ENCODE measurements at places on chromosomes 7 and 10. TPM values are rescaled to one million over a fixed set of nuclear protein-coding genes. Genes with fewer than 3 reads are reported as not detected.

Gene AGAP9
- total RNA-seq: 1.4 TPM

Gene HGF
- 5.8 TPM for total RNA-seq

Gene ARMC3
- total RNA-seq: not detected

Gene ANKRD30A
- not detected for total RNA-seq

Gene ACTL6B
- total RNA-seq: not detected

Gene SBDS
- 126 TPM for total RNA-seq

Gene SHTN1
- total RNA-seq: 19.3 TPM

Gene SPRN
- not detected for total RNA-seq

Gene RHOBTB1
- total RNA-seq: 52.3 TPM

DNA sequence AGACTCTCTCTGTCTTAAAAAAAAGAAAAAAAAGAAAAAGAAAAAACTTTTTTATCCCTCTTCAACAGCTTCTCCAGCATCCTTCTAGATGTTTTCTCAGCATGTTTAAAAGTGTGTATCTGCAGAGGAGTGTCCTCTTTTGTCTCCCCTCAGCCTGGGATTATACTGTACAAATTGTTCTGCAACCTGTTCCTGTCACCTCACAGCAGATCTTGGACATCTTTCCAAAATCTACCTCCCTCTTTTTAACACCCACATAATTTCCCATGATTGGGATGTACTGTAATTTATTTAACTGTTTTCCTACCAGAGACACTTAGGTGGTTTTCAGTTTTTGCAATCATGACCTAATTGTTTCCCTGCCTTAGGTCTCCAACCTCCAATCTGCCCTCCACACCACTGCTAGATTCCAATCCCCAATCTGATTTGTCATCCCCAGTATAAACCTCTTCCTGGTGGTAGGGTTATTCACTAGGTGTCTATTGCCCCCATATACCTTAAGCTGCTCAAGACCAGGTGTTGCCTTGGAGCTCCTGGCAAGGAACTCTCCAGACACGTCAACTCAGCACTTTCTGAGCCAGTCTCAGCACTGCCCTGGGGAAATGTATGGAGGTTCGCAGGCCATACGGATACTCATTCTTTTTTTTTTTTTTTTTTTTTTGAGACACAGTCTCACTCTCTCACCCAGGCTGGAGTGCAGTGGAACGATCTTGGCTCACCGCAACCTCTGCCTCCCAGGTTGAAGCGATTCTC lies 17.6 kb upstream of the DDIT4 start:
- H3K27me3 ChIP-seq: no peaks in the 10 kb centered on the region
- no peaks in the 10 kb centered on the region for H3K36me3 ChIP-seq
- H3K27ac ChIP-seq: peak overlapping the region; percentile 94
- no peak overlapping the region for H3K4me3 ChIP-seq
- peaks cover 74% of the 10 kb centered on the region for H3K4me1 ChIP-seq

GRCh38 chr10:96374639-96374984 lies 15.8 kb upstream of the OPALIN start:
- H3K27ac ChIP-seq: no peak overlapping the region
- no peak for DNase-seq
- H3K36me3 ChIP-seq: no peaks in the 10 kb centered on the region

DNA sequence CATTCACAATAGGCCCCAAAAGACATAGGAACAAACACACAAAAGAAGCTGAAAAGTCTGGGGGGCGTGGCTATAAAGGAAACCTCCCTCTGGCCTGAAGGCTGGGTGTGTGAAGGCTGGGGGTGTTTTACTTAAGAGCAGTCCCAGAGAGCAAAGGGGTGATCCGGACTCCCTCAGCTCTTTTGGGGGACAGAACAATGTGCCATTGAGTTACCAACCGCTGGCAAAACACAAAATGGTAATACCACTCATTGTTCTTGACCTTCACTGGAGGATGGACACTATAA lies 189.0 kb downstream of the COBL start:
- DNase-seq: no peak
- H3K27me3 ChIP-seq: no peaks in the 10 kb centered on the region
- H3K4me3 ChIP-seq: no peak overlapping the region

DNA sequence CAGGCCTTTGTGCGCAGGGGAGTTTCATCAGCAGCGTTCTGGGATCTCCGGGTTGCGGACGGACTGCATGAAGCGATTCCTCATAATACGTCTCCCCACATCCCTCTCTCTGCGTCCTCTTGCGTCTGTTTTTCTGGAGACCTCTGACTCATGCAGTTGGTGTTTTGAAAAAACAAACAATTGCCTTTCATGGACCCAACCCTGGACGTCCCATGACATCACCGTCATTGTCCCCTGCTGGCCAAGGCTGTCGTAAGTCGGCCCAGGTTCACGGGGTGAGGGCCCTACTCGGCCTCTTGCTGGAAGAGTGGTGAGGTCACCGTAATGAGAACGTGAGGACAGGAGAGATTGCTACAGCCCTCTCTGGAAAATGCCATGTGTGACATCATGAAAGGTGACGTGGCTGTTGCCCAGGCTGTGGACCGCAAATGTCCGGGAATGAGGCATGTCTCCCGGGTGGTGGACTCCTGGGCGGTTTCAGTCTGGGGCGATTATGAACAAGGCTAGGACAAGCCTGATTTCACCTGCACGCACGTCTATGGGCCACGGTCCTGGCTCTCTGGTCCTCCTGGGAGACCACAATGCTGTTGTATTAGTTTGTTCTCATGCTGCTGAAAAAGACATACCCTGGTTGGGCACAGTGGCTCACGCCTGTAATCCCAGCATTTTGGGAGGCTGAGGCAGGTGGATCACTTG lies 9.8 kb upstream of the MAFK start:
- H3K27me3 ChIP-seq: no peaks in the 10 kb centered on the region
- H3K27ac ChIP-seq: no peak overlapping the region
- H3K4me1 ChIP-seq: no peaks in the 10 kb centered on the region
- DNase-seq: no peak
- H3K36me3 ChIP-seq: no peaks in the 10 kb centered on the region
- H3K4me3 ChIP-seq: no peak overlapping the region

- H3K4me3 ChIP-seq: no peak overlapping the region
- DNase-seq: no peak
- no peaks in the 10 kb centered on the region for H3K36me3 ChIP-seq
- H3K27me3 ChIP-seq: no peaks in the 10 kb centered on the region
These were observed 37.6 kb downstream of the ANK3 start for GRCh38 chr10:60352105-60352504.

GRCh38 chr10:75396631-75397495 lies 4.7 kb downstream of the ZNF503 start:
- H3K4me1 ChIP-seq: peaks cover 5% of the 10 kb centered on the region
- peaks cover 6% of the 10 kb centered on the region for H3K36me3 ChIP-seq

GRCh38 chr7:148622887-148623585 lies 32.5 kb downstream of the C7orf33 start:
- H3K4me1 ChIP-seq: no peaks in the 10 kb centered on the region
- H3K36me3 ChIP-seq: no peaks in the 10 kb centered on the region
- H3K4me3 ChIP-seq: no peak overlapping the region
- H3K27ac ChIP-seq: no peak overlapping the region
- DNase-seq: peak; percentile 45

GRCh38 chr7:80781561-80781979 lies 137.3 kb downstream of the SEMA3C start:
- H3K4me3 ChIP-seq: no peak overlapping the region
- H3K27me3 ChIP-seq: no peaks in the 10 kb centered on the region
- no peak overlapping the region for H3K27ac ChIP-seq
- H3K36me3 ChIP-seq: no peaks in the 10 kb centered on the region
- peak; percentile 67 for DNase-seq
- peaks cover 55% of the 10 kb centered on the region for H3K4me1 ChIP-seq

DNA sequence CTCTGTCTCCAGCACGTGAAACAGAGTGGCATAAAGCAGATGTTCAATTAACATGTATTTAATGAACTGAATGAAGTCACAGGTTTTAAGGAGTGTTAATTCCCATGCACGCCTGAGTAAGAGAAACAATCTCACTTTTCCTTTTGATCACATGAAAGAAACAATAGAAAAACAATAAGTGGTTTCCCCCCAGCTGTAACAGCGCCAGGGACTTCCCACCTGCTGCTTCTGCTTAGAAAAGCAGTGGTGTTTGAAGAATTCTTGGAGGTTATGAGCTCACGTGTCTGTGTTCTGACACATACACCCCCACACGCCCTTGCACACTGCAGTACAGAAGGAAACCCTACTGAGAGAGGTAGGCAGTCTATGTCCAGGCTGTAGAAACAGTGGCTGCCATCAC lies 51.3 kb upstream of the FRMD4A start:
- H3K27me3 ChIP-seq: peaks cover 6% of the 10 kb centered on the region
- H3K4me3 ChIP-seq: no peak overlapping the region
- no peaks in the 10 kb centered on the region for H3K4me1 ChIP-seq
- H3K27ac ChIP-seq: no peak overlapping the region
- no peaks in the 10 kb centered on the region for H3K36me3 ChIP-seq

GRCh38 chr10:22148961-22149360 lies 68.9 kb downstream of the EBLN1 start:
- no peak for DNase-seq
- no peaks in the 10 kb centered on the region for H3K4me1 ChIP-seq
- no peak overlapping the region for H3K27ac ChIP-seq
- no peaks in the 10 kb centered on the region for H3K36me3 ChIP-seq
- H3K4me3 ChIP-seq: no peak overlapping the region
- no peaks in the 10 kb centered on the region for H3K27me3 ChIP-seq

DNA sequence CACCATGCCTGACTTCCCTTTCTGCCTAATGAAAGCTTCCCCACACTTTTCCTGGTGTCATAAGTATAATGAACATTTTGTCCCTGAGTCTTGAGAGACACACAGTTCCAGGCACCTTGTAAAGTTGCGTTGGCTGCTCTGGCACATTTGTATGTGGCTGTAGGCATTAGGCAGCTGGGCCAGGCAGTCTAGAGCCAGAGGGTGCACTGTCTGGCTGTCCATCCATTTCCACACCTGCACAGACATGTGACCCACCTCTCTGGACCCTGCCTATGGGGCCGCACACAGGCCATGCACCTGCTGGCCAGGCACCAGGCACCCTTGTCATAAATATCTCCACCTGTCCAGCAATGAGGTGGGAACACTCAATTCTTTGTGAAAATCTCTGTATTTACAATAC lies 54.7 kb upstream of the ANTXRL start:
- H3K27ac ChIP-seq: no peak overlapping the region
- H3K4me1 ChIP-seq: no peaks in the 10 kb centered on the region
- no peak overlapping the region for H3K4me3 ChIP-seq
- peak; percentile 3 for DNase-seq
- no peaks in the 10 kb centered on the region for H3K27me3 ChIP-seq

DNA sequence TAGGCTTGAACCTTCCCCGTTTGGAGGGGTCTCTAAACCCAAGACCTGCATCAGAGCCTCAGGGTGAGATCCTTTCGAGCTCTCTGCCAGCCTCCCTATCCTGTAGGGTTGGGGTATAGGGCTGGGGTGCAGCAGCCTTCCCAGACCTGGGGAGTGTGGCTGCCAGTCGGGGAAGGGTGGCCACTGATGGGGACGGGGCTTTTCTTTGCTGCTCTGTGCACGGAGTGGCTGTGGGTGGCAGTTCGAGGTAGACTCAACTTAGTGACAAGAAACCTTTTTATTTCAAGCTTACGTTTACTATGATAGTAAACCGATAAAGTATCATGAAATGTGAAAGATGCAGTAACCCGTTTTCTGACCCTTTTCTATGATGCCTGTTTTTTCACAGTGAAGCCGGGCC lies 13.0 kb downstream of the ZNF316 start:
- no peak overlapping the region for H3K4me3 ChIP-seq
- H3K27me3 ChIP-seq: no peaks in the 10 kb centered on the region
- DNase-seq: no peak
- no peak overlapping the region for H3K27ac ChIP-seq

DNA sequence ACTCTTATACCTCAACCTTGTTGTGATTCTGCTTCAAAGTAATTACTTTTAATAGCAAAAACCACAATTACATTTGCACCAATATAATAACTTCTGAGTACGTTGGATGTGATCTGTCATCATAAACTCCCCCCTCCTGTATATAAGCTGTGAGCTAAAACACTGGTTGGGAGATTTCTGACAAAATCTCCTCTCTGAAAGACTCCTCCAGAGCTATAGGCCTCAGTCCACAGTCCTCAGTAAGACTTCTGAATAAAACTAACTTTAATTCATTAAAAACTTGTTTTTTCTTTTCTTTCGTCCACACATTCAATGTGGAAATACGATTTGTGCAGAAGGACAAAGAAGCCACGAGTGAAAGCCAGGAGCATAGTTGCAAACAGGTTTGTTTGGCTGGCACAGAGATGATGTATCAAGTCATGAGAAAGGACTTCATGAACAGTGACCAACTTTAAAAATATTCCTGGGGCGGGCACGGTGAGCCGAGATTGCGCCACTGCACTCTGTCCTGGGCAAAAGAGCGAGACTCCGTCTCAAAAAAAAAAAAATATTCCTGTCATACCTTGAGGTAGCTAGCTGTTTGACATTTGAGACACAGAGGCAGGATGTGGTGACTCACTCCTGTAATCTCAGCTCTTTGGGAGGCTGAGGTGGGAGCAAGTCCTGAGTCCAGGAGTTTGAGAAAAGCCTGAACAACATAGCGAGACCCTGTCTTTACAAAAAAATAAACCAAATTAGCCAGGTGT lies 91.1 kb upstream of the ARHGAP21 start:
- H3K4me3 ChIP-seq: no peak overlapping the region
- H3K27me3 ChIP-seq: no peaks in the 10 kb centered on the region
- no peaks in the 10 kb centered on the region for H3K36me3 ChIP-seq
- H3K27ac ChIP-seq: no peak overlapping the region

DNA sequence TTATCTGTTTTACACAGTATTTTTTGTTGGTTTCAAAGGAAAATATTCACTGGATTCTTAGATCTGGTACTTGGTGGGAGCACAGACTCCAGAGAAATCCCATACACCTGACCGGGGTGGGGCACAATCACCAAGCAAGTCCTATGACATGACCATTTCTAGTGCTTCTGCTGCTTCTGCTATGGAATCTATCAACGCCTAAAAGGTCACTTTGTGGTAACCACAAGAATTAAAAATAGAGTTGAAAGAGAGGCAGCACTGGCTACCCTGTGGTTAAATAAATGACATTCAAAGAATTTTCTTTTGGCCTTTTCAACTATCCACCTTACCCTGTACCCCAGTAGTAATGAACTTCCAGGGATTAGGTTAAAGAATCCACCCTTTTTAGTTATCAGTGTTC lies 329.9 kb upstream of the VWC2 start:
- H3K4me3 ChIP-seq: no peak overlapping the region
- H3K36me3 ChIP-seq: no peaks in the 10 kb centered on the region
- no peaks in the 10 kb centered on the region for H3K27me3 ChIP-seq
- H3K27ac ChIP-seq: no peak overlapping the region
- no peaks in the 10 kb centered on the region for H3K4me1 ChIP-seq
- no peak for DNase-seq

DNA sequence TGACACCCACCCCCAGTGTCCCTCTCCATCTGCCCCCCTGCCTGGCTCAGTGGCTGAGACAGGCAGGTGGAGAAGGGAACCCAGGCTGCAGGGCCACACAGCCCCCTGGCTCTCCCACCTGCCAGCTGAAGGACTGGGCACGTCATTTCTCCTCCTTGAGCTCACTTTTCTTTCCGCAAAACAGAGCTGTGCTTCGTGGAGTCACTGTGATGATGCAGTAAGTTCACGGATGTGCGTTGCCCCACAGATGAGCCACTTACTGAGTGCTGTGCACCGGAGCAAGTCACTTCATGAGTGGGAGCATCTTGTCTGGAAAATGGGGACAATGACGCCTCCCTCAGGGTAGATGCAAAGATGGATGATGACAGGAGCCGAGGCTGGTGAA lies 2.7 kb downstream of the OPN4 start:
- DNase-seq: no peak
- H3K4me3 ChIP-seq: no peak overlapping the region
- no peak overlapping the region for H3K27ac ChIP-seq
- no peaks in the 10 kb centered on the region for H3K36me3 ChIP-seq

GRCh38 chr7:70738151-70738885 lies 393.6 kb upstream of the GALNT17 start:
- peak; percentile 47 for DNase-seq
- no peak overlapping the region for H3K4me3 ChIP-seq
- no peaks in the 10 kb centered on the region for H3K27me3 ChIP-seq
- H3K36me3 ChIP-seq: no peaks in the 10 kb centered on the region
- H3K27ac ChIP-seq: peak overlapping the region; percentile 47
